ENCODE measurements at places on chromosomes 16 and 17. TPM values are rescaled to one million over a fixed set of nuclear protein-coding genes. Genes with fewer than 3 reads are reported as not detected.

The KRT36 gene
- total RNA-seq: 0.14 TPM

The TNFSF12 gene
- 26.1 TPM for total RNA-seq

The SLC47A1 gene
- total RNA-seq: 0.85 TPM

The RNF222 gene
- not detected for total RNA-seq

The TEKT1 gene
- total RNA-seq: not detected

Data from dermis blood vessel endothelial cell (primary cell).